ENCODE measurements at places on chromosomes 1 and 21.

GRCh38 chr1:23792151-23792945 lies 1.4 kb downstream of the LYPLA2 start:
- DNase-seq: no peak

DNA sequence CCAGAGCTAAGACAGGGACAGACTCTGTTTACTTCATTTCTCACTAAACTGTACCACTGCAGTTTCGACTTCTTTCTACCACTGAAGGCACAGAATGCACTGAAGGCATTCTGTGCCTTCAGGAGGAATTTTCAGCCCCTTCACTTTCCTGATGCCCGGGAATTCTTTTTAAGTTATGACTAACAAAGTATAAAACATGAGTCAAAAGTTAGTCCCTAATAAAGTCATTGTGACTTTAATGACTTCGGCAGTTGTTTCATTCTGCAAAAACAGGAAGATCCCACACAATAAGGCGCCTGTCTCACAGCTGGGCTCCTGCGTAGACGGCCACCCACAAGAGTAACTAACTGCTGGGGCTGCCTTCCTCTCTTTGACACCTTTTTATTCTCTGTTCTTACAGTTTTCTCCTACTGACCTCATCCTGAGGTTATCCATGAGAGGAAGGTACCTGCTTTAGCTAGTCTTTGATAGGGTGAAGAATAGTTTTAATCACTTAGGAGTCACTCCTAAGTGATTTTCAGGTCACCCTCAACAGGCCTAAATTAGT lies 183.9 kb upstream of the SGIP1 start:
- no peak for DNase-seq

DNA sequence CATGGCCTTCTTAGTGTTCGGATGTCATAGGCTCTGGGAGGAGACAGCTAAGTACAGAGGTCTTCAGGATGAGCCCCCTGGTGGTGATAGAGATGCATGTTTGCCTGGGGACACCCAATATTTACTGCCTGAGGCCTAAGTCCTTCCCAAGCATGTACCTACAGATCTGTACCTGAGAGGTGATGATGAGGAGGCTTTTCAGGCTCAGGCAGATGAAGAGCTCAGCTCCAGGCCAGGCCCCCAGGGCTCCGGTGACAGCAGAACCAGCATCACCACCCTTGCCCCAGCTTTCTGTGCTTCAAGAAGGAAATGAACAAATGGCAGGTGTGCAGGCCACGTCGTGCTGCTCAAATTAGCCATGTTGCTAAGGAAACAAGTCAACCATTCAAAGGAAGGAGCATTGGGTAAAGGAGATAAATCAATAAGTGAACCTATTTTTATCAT lies 21.1 kb downstream of the CACNA1E start:
- no peak for DNase-seq

GRCh38 chr1:6668503-6668902 lies 33.1 kb downstream of the DNAJC11 start:
- no peak for DNase-seq

GRCh38 chr1:64223329-64224151 lies 20.1 kb downstream of the UBE2U start:
- peak; percentile 84 for DNase-seq

DNA sequence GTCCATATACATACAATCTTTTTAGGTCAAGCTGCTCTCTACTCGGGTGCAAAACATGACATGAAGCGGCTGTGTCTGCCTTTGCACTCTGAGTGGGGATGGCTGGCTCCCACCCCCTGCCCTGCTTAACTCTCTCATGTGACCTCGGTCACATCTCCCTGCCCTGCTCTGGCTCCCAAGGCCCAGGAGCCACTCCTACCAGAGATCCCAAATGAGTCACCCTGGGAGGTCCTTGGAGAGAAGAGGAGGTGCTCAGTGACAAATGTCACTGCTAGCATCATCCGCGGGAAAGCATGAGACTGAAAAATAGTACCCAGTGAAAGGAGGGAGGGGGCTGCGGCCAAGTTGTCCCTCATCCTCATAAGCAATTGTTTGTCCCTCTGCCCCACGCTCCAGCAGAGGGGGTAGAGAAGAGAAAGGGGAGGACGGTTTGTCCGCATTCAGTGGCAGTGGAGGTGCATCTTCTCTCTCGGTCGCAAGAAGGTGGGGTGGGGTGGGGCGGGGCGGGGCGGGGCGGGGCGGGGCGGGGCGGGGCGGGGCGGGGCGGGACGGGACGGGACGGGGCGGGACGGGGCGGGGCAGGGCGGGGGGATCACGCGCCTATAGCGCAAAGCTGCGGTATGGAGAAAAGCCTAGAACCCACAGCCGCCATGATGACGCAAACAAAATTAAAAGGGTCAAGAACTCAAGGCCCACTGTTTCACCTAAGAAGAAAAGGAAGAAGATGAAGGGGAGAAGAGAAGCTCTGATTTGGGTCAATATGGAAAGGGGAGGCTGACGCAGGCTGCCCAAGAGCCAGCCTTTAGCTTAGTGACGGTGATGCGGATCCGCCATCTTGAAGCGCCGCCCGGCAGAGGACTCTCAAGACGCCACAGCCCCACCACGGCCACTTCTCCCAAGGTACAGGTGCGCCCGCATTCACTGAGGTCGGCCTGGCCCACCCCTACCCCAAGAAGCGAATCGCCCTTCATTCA lies 66.2 kb downstream of the CD46 start:
- DNase-seq: no peak

DNA sequence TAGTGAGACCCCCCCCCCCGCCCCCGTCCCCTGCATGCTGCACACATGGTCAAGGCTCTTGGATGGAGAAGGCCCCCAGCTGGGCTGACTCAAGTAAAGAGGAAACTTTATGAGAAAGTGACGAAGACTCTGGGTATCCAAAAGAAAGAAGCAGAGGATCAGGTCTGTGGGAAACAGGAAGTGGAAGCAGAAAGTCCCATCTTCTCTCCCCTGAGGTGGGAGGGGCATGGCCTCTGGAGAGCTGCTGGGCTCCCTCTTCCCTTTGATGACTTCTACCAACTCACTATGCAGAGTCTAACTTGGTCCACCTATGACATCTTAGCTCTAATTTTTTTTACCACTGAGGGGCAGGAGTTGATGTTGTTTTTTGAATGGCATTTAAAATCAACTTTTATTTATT lies 42.7 kb upstream of the LIN9 start:
- no peak for DNase-seq

- no peak for DNase-seq
Observed at GRCh38 chr1:45635211-45635610, 11.4 kb upstream of the CCDC17 start.

- no peak for DNase-seq
Observed at GRCh38 chr21:38649120-38649519, 150.8 kb upstream of the ERG start.

GRCh38 chr1:160565564-160565963 lies 13.7 kb downstream of the CD84 start:
- DNase-seq: no peak

DNA sequence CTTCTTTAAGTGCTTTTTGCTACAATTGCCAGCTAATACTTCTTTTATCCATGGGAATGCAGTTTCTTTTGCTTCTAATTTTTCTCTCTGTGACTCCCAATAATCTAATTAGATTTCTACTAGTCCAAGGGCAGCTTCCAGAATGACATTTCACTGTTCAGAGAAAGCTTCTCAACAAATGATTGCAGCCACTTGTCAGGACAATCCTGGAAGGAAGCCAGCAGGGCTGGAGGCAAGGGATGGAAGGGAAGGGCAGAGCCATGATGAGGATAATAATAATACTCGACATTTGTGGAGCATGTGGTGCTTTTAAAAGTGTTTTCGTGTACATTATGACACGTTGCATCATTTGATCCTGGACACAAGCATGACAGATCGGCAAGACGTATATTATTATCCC lies 19.4 kb downstream of the F11R start:
- DNase-seq: no peak

- DNase-seq: no peak
Observed at GRCh38 chr1:228150120-228150460, 360 bp downstream of the GJC2 start.

DNA sequence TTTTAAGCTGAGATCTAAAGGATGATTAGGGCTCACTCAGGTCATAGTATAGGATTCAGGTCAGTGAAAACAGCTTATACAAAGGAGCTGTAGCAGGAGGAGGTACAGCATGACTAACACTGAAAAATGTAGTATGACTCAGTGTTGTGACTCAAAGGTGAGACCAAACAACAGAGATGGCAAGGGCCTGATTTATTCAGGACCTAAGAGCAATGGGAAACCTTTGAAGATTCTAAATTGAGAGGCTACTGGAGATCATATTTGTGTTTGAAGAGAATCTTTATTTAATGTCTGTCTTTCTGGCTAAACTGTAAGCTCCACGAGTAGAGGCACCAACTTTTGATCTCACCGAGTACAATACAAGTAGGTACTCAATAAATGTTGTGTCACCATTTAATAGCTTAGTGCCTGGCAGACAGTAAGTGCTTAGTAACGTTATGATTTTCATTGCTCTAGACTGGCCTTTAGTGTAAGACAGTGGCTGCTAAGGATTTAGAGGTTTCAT lies 43.5 kb downstream of the PRKAA2 start:
- DNase-seq: peak; percentile 9

GRCh38 chr21:42580076-42580792 lies 66.6 kb downstream of the SLC37A1 start:
- no peak for DNase-seq

DNA sequence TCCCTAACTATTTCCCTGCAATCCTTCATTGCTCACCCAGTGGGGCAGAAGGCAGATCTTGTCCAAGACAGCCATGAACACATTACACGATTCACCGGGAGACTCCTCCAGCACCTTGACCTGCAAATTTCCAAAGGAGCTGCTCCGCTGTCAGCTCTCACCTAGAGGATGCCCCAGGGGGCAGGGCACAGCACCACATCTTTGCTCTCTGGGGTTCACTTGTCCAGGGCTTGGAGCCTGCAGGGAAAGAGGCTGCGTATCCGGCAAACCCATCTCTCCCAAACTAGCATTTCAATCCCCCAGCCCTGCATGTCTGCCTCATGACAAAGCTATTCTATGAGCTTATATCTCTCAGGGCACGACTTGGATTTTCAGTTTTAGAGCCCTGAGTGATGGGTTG lies 35.1 kb upstream of the OLIG2 start:
- DNase-seq: no peak

- no peak for DNase-seq
Observed at GRCh38 chr1:159089184-159089791, 12.7 kb upstream of the AIM2 start.

- no peak for DNase-seq
Observed at GRCh38 chr1:162236201-162236600, 140.5 kb downstream of the SPATA46 start.

DNA sequence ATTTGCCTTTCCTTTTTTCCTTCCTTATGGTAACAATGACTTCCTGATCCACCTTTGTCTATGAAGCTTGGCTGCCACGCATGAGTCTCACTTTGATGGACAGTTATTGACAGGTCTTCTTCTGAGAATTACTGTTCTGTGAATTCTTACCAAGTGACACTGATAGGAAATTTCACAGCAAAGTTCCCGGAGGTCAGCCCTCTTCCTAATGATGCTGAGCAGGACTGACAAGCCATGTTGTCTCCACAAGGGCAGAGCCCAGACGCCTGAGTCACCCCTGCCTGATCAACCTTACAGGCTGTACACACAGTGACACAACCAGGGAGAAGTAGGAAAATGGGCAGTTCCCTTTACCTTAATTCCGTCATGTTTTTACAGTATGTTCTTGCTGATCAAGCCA lies 44.2 kb downstream of the ZC3H11B start:
- no peak for DNase-seq

GRCh38 chr1:158274797-158275196 lies 14.9 kb upstream of the CD1C start:
- DNase-seq: no peak

- DNase-seq: no peak
Observed at GRCh38 chr1:46190539-46190938, 7.7 kb downstream of the POMGNT1 start.

DNA sequence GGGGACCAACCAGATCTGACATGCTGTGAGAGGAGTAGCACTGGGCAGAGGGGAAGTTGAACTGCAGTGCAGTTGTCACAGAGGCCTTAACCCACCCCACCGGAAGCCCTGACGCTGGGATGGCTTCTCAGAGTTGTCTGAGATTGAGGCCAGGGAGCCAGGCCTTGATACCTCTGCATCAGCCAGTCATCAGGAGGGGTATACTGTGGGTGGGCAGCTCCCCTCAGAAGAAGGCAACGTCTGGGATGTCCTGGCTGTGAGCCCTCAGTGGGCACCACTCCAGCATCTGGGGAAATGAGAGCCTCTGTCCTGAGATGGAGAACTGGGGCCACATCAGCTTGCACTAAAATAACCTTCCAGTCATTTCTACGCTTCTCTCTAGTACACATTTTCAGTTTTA lies 47.9 kb upstream of the BCAR3 start:
- DNase-seq: no peak

- no peak for DNase-seq
Observed at GRCh38 chr1:38084700-38085099, 38.1 kb upstream of the POU3F1 start.

DNA sequence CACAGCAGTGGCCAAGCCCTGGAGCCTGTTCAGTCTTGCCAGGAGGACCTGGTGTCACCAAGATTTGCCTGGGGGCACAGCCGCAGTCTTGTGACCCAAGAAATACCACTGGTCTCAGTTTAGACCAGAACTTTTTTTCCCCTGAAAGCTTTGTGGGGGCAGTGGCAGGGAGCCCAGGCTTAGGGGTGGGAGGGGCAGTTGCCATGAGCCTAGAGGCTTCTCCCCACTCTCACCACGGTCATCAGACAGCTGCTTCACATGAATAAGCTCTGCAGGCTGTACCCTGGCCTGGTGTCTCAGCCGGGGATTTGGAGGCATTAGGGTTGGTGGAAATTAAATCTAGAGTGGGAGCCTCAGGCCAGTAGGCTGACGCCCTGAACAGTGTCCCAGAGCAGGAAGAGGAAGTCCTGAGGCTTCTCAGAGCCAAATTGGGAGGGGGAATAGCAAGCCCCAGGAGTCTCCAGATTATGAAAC lies 73.7 kb downstream of the SLC16A1 start:
- no peak for DNase-seq

Data from fibroblast of skin of left biceps (primary cell).